ENCODE measurements at places on chromosomes 1 and 21. TPM values are rescaled to one million over a fixed set of nuclear protein-coding genes. Genes with fewer than 3 reads are reported as not detected.

- no peak for DNase-seq
Measured at GRCh38 chr1:21280011-21280471, 10.2 kb downstream of the ECE1 start.

The EXO1 gene
- total RNA-seq: 23.4 TPM

- DNase-seq: no peak
Measured at GRCh38 chr1:240044620-240045019, 47.1 kb upstream of the FMN2 start.

The DNASE2B gene
- total RNA-seq: not detected

DNA sequence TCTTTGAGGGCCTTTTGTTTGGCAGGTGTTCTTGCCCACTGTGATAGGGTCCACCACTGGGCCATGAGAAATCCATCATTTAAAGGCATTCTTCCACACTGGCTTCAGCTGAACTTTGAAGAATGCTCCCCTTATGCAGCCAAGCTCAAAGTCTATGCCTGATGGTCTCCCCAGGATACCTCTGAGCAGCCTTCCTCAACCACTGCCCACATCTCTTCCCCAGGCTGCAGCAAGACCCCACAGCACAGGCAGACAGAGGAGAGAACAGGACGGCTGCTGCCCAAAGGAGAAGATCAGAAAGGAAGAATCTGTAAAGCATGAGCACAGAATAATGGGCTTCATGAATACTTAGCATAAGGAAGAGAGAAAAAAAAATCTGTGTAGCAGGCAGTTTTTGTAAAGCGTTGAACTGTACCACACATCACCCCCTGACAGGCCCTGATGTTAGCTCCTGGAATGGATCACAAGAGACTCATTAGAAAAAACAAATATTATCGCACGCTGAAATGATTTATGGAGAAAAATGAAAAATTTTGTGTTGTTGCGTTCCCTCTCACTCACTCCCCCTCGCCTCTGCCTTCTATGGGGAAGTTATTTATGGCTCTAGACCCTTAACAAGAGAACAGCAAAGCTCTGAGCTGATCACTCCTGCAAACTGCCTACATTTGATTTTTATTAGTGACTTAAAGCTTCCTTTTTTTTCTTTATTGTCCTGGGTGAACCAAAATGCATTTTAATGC is 134.1 kb downstream of the TMEM53 start:
- DNase-seq: no peak

DNA sequence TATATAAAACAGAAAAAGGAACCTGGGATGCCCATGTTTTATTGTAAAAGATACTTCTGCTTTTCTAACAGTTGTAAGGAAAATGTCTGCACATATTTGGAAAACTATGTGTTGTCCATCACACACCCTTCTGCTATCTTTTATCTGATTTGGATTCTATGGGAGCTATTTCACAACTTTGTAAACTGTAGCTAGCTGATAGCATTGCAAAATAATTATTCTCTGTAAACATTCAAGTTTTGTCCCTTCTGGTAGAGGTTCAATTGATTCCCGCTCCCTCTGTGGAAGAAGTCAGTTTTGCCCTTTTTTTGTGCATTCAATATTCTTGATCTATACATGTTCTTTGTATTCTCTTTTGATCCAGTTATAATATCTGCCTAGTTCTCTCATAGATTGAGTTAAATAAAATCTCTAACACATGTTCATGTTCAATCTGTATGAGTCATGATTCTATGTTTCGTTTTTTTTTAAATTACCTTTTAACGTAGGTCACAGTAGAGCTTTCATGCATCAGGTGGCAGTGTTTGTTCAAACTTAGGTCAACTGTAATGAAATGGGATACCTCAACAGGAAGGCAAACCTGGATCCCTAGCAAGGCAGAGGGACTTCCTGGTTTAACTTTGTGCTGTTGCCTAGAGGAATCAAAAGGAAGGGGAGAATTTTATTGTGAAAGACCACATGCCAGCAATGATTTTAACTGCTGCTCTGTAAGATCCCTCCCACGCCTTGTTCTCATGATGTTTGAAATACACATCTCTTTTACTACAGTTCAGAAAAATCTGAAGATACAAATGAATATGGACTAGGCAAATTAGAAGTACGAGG is 26.0 kb upstream of the BCL9 start:
- DNase-seq: peak; percentile 41

The IRF6 gene
- total RNA-seq: 0.20 TPM

- no peak for DNase-seq
Measured at GRCh38 chr1:220616836-220617235, 73.3 kb upstream of the C1orf115 start.

The CRNN gene
- total RNA-seq: not detected

The ELAPOR1 gene
- 0.29 TPM for total RNA-seq

DNA sequence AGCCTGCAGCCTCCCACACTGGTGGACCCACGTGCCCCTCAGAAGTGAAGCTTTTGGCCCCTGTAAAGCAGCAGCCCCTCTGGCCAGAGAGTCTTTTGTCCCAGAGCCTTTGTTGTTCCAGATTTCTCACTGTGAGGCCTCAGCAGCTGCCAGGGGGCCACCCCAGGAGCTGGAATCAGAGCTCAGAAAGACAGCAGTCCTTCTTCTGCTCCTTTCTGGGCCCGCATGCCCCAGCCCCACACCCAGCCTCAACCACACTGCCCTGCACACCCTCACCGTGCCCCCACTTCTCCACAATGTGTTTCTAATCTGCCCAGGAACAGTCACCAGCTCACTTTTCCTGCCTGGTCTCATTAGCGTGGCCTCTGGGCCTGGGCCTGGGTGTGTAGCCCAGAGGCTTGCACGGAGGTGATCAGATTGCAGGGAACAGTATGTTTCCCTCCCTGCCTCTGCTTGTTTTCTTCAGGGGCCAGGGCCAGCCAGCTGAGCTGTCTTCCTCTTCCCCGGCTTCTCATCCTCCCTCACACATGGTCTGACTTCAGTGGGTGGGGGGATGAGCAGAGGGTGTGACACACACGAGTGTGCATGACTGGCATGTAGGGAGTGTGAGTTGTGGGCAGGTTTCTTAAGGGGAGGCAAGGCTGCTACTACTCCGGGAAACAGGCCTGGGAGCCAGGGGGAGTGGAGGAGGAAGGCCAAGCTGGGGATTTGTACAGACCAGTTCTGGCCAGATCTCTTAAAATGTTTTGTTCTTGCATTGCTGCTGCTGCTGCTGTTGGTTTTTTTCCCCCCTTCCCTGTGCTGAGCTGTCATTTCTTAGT is 82.5 kb upstream of the ZNF648 start:
- peak; percentile 79 for DNase-seq

DNA sequence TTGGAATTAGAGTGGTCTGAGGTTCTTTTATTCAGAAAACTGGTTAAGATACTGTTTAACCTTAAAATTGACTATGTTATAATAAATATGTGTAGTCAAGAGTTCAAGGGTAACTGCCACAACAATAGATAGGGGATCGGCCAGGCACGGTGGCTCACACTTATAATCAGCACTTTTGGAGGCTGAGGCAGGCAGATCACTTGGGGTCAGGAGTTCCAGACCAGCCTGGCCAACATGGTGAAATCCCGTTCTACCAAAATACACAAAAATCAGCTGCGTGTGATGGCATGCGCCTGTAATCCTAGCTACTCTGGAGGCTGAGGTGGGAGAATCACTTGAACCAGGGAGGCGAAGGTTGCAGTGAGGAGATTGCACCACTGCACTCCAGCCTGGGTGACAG is 39.5 kb downstream of the PDC start:
- no peak for DNase-seq

The EPHA10 gene
- total RNA-seq: not detected

- no peak for DNase-seq
Measured at GRCh38 chr1:160734301-160734700, 4.7 kb upstream of the SLAMF7 start.

GRCh38 chr1:35079003-35079930 is at the start of gene ZMYM1:
ZMYM1 (plus strand) TSS chr1:35079385; CDS start chr1:35093988, 14,603 bp downstream.
- peak; percentile 86 for DNase-seq

The KRTAP7-1 gene
- not detected for total RNA-seq

DNA sequence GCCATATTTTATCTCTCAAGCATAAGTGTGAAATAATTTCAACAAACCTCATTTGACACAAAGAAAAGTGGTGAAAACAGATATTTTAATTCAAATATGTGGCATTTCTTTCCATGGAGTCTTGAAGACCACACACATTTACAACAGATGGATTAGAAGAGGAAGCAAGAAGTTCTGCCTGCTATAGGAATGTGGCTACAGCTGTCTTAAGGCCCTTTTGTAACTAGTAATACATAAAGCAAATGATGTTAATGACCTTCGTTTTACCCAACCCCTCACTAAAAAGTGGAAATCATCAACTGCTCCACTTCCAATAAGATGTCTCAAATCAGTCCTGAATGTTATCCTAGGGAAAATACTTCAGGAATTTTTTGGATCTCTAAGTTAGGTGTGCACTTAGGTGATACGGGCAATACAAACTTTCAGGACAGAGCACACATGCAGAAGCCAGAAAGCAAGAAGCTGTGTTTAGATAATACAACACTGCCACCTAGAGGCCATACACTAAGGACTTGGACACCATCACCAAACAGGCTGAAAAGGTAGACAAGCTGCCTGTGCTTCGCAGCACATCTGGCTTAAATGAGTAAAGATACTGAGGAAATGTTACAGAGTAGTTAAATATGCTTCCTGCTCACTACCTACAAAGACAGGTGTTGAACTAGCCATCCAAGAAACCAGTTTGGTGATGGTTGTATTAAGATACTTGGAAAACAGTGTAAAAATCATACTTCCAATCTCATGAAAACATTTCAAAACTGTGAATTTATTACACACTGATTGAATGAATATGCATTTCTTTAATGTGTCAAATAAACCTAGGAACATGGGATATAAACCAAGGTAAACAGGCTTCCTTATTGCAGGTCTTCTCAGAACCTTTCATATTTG is 24.4 kb downstream of the RRAGC start:
- DNase-seq: peak; percentile 79

DNA sequence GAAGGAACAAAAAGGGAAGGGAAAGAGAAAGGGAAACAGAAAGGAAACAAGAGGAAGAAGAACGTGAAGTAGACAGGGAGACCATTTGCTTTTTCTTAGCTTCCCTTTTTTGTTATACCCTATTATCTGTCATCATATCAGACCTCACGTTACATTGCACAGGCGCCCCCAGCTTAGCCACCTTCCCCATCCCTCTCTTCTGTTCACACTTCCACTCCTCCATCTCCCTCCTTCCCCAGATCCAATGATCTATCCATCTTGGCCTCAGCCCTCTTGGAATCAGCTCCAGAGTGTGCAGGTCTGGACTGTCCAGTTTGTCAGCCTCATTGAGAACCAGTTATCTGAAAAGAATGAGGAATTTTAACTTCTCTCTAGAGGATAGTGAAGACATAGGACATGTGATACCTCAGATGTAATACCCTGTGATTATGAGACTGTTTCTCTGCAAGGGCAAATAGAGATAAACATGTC is 101.1 kb upstream of the ERRFI1 start:
- DNase-seq: no peak

DNA sequence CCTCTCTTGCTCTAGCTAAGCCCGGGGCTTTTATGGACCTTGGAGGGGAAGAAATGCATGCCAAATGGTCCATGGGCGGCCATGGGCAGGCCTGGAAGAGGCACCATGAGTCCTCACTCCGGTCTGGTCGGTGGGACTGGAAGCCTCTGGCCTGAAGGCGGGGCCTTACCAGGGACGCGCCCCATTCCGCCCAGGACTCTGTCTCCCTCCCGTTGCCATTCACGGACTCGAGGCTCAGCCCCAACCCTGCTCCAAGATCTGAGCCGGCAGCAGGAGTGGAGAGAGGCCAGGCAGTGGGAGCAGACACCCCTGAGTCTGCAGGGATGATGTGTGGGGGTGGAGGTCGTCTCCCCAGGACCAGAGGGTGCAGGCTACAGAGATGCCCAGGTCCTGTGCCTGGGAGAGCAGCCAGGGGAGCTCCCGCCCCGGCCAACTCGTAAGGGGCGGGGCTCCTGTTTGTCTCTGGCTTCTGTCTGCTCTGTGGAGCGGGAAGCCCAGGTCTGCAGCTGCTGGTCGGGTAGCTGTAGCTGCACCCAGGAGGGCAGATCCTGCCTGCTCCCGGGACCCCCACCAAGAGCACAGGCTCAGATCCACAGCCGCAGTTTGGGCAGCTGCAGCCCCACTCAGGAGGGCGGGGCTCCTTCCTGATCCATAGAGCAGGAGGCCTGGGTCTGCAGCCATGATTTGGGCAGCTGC is 8.3 kb upstream of the KANK4 start:
- no peak for DNase-seq

The CACNA1S gene
- not detected for total RNA-seq

DNA sequence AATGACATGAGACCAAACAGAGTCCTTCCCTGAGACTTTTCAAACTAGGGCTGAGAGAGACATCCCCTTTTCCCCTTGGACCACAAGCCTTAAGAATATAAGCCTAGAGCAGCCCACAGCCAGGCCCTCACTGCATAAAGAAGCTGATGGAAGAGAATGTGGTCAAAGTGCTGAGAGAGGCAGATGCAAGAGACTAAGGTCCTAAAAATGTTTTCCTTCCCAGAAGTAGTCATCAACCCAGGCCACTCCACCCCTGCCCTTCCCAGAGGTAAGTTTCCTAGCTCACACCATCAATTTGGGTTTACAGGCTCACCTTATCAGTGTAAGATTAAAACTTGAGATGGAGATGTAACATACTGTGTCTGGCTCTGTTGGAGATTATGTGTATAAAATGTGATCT is 58.2 kb downstream of the BCAR3 start:
- DNase-seq: no peak

The GBP5 gene
- not detected for total RNA-seq

The HPDL gene
- total RNA-seq: 2.3 TPM

GRCh38 chr1:171142416-171143385 is 42.4 kb upstream of the FMO2 start:
- peak; percentile 75 for DNase-seq

- no peak for DNase-seq
Measured at GRCh38 chr1:8955406-8955805, 9.7 kb downstream of the CA6 start.

The TMPRSS3 gene
- total RNA-seq: not detected

The FUCA1 gene
- 38.8 TPM for total RNA-seq

The GPR37L1 gene
- total RNA-seq: not detected

DNA sequence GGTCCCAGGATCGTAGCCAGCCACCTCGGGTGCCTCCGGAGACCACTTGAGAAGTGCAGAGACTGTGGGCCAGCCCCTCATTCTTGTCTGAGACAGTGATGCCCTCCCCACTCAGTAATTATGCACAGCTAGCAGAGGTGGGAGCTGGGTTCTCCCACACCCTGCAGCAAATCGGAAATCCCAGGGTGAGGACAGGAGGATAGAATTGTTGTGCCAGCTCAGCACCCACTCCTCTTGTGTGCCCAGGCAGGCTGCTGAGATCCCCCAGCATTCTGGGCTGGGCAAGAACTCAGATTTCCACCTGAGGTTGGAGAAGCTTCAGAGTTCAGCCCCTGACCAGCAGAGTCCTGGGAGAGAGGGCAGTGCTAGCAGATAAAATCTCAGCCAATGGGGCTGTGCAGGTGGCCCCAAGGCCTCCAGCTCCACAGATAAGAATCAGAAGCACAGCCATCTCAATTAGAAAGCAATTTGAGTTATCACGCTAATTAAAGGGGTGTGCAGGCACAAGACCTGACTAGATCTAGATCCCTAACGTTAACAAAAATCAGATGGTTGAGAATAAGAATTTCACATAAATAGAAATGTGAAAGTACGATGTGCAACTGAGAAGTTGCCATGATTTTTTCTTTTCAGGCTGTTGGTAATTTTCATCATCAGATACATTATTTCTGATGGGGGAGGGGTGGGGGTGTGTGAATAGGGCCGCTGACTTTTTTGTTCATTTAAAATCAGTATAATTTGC is 45.5 kb upstream of the IRF2BP2 start:
- peak; percentile 74 for DNase-seq

The FOXO6 gene
- total RNA-seq: not detected

The ADAM30 gene
- not detected for total RNA-seq

The FCRL6 gene
- total RNA-seq: not detected

- no peak for DNase-seq
Measured at GRCh38 chr1:106072909-106073600, 983.4 kb upstream of the PRMT6 start.

Data from RPMI7951 (cell line).